ENCODE measurements at places on chromosomes 4 and X. TPM values are rescaled to one million over a fixed set of nuclear protein-coding genes. Genes with fewer than 3 reads are reported as not detected.
A peak's percentile ranks its signal among the peaks of the same experiment; 100 is the strongest.

The NUDT11 gene
- 10.9 TPM for total RNA-seq

The CT45A2 gene
- not detected for total RNA-seq

DNA sequence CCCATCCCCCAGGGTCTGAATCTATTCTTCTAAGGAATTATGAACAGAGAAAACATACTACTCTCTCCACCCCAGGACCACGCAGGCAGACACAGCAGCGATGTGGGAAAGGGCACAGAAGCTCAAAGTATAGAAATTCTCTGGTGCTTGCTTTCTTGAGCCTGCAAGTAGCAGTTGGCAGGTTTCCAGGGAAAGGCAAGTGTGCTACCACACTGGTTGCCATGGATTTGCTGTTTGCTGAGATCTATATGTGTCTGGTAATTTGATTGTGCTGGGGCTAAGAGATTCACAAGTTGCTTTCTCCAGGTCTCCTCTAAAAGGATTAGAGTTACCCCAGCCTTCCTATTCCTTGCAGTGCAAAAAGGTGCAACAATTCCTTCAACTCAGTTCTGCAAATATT lies 83.1 kb downstream of the GUCY2F start:
- no peak for DNase-seq

- no peak for DNase-seq
Observed at GRCh38 chr4:118807659-118808058, 28.3 kb downstream of the SEC24D start.

DNA sequence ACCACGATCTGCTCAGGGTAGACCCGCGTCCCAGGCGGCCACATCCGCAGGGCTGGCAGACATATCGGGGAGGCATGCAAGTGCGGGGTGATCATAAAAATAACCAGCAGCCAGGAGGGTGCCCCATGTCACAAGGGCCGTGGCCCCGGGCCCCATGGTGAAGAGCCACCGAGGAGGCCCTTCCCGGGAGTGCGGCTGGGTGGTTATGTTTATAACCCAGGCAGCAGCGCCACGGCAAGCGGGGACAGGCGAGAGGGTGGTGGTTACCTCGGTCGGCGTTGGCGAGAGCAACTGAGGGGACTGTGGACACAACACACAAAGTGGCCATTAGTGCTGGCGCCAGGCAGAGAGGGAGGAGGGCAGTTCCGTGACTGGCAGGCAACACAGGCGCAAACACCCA lies 92.7 kb upstream of the AFAP1 start:
- DNase-seq = no peak

DNA sequence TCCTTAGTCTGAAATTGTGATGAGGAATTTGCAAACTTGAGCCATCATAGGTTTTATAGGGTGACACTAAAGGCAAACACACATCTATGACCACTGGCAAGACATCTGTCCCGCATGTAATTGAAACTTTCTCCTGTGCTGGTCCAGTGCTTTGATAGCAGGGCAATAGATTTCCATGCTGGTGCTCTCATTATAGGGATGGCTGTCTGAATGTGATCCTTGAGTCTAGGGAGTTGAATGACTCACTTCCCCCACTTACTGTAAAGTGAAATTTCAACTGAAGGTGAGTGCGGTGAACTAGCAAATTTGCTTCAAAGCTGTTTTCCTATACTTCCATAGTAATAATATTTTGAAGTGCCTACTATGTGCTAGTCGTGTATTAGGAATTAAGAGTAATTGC lies 1630.0 kb downstream of the STIM2 start:
- peak; percentile 3 for DNase-seq
